8988T (cell line): ENCODE measurements at places on chromosomes 7 and 10.

GRCh38 chr10:128570319-128570995 lies 444.2 kb upstream of the MKI67 start:
- DNase-seq = no peak

DNA sequence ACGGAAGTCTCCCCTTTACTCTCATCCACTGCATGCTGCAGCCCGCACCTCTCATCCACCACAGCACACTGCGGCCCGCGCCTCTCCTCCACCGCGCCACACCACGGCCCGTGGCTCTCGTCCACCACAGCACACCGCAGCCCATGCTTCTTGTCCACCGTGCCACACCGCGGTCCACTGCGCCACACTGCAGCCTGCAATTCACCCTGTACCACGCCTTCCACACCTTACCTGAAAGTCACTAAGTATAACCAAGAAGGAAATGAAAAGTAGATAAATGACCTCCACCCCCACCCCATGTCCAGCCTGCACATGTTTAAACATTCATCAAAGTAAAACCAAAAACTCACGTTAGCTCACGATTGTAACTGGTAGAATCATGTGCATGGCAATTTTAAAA lies 176.1 kb downstream of the DIP2C start:
- no peak for DNase-seq

DNA sequence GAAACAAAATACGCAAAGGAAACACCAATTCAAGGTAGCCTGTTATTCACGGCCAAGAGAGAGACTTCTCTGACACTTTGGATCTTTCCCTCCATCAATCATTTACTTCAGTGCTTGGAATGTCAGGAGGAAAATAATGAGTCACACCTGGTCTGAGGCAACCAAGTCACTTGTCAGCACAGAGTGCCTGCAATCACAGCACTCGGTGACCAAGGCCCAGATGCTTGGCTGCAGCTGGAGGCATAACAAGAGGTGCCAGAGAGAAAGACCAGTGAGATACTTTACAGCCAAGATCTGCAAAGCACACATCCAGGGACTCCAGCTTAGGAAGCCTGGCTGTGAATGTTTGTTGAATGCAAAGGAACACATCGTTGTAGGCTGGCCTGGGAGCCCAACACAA lies 33.9 kb downstream of the ASB13 start:
- DNase-seq = no peak

DNA sequence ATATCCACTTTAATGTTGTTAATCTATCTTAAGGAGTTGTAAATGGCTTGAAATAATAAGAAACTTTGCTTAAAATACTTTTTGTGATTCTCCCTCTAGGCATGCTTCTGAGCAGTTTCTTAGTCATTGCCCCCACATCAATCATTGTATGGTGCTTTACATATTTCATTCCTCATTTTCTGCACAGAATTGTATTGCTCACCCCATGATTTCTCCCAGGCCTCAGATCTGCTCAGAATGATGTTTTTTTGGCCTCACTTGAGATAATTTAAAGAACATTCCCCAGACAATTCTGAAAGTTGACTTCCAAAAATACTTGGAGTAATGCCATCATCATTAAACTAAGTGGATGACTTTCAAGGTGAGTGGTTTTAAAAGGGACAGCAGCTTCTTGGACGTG lies 82.1 kb upstream of the PRPS1L1 start:
- DNase-seq = no peak

DNA sequence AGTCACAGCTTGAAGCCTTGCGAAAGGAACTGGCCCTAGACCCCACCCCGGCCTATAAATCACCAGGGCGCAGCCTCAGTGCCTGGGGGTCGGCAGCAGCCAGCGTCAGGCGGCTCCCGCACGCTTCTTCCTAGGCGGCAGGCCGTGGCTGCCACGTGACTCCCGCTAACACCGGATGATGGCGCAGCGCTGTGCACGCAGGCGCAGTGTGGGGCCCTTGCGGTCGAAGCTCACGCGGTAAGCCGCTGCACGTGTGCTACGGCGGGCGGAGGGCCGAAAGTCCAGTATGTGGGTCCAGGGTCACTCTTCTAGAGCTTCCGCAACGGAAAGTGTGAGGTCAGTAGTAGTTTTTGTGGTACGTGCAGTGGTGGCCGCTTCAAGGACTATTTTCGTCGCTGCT lies at the start of gene STK31:
Gene STK31 (plus strand): TSS at position 220 of the 400 bp plus-strand sequence. CDS start 67 bp downstream, at position 287.
- no peak for DNase-seq

- no peak for DNase-seq
Observed at GRCh38 chr10:131934769-131935168, 34.0 kb downstream of the PPP2R2D start.

GRCh38 chr7:4883372-4884144 lies at the start of gene RADIL:
Gene RADIL, minus strand, starts transcription at chr7:4883716. Its CDS starts 5,577 bp downstream, at chr7:4878139.
- DNase-seq = peak; percentile 99

- DNase-seq = no peak
Observed at GRCh38 chr7:104005197-104005596, 15.7 kb upstream of the RELN start.

DNA sequence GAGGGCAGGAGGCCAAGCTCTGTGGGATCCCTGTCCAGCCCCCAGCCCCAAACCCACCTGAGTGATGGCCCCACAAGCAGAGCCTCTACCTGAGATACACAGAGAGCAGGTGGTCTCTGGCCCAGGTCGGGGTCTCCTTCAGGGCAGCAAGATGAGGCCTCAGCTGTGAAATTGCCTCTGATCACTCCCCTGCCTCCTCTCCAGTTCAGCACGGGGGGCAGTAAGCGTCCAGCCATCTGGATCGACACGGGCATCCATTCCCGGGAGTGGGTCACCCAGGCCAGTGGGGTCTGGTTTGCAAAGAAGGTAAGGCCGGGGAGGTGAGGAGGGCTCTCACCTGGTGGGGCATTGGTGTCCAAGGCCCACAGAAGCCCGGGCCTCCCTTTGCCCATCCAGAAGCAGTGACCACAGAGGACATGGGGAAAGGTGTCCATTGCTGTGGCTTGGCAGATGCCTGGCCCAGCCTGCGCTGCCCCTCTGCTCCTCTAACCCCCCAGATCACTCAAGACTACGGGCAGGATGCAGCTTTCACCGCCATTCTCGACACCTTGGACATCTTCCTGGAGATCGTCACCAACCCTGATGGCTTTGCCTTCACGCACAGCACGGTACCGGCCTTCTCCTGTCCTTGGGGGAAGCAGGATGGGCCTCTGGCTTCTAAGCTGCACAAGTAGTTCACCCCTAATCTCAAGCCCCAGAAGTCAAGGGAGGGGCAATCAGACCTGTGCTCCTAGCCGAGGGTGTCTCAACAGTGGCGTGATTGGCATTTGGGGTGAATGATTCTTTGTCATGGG lies 3.1 kb downstream of the CPA1 start:
- no peak for DNase-seq

DNA sequence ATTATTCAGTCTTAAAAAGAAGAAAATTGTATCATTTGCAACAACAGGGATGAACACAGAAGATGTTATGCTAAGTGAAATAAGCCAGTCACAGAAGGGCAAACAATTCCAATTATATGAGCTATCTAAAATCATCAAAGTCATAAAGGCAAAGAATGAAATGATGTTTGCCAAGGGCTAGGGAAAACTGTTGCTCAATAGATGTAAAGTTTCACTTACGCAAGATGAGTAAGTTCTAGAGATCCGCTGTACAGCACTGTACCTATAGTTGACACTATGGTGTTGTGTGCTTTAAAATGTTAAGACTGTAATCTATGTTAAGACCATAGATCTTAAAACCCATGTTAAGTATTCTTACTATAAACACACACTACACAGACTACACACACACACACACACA lies 904.6 kb upstream of the LRRN3 start:
- DNase-seq = no peak

GRCh38 chr7:101803203-101804087 lies 14.0 kb upstream of the CUX1 start:
- DNase-seq = no peak

DNA sequence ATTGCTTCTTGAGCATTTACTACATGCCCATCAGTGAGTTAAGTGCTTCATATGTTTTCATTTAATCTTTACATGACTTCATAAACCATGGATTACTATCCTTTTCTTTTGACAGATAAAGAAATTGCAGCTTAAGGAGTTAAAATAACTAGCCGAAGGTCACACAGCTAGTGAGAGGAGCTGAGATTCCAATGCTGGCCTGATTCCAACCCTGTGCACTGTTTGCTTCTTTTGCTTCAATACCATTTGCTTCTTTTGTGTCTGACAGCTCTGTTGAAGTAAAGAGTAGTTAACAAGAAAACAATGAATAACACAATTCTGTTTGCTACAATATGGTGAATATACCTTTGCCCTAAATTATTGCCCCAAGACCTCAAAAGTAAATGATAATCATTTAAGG lies 132.4 kb downstream of the GRM3 start:
- DNase-seq = no peak

DNA sequence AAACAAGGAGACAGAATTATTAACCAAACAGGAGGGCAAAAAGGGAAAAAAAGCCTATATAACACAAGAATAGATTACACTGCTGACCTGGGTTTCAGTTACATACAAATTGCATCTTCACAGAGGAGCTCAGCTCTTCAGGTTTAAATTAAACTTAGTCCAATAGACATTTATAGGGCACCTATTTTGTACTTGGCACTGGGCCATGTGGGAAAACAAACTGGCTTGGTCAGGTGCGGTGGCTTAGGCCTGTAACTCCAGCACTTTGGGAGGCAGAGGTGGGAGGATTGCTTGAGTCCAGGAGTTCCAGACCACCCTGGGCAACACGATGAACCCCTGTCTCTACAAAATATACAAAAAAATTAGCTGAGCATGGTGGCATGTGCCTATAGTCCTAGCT lies 62.3 kb upstream of the CCDC6 start:
- DNase-seq = no peak

- DNase-seq = no peak
Observed at GRCh38 chr7:15178065-15178464, 275.5 kb upstream of the DGKB start.

DNA sequence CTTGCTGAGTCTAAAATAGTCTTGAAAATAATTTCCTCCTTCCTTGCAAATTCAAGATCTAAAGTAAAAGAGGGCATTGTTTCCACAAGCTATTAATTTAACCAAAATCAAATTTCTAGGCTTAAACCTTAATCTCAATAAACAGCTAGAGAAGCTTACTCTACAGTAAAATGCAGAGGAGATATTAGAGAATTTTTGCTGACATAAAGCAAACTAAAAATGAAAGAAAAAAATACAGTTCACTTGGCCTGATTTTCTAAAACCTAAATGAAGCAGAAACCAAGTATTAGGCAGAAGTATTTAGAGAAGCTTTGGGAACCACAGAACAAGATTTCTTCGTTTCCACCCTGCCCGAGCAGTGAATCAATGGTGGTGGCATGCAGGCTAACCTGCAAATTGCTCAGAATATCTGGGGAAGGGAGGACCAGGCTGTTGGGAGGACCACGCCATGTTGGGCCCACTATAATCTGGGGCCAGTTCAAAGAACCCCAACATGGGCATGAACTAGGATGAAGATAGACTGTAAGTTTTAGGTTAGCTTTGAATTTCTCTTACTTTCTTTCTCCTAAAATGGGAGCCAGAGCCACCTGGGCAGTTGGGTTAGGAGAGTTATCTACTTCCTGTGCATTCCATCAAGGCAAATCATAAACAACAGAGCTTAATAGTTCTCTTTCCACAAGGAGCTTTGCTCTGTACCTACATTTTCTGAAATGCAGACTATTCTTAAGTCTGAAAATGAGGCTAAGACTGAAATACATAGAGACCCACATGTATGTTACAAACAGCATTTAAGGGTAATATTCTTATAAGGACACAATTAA lies 4.1 kb downstream of the LAMB1 start:
- DNase-seq = no peak

GRCh38 chr10:29951441-29951931 lies 107.9 kb downstream of the JCAD start:
- no peak for DNase-seq

DNA sequence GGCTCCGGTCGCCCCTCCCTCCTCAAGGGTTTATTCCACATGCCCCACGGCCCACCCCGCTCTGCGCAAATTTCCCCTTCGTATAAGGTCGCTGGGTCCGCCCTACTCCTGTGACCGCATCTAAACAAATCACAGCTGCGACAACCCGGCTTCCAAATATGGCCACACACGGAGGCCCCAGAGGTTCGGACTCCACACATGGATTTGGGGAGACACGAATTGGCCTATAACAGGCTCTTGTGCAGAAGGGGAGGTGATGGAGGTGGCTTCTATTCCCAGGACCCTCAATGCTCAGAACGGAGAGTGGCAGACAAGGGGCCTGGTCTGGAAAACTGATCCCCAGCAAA lies 90.1 kb downstream of the FOXL3 start:
- no peak for DNase-seq

GRCh38 chr7:50092579-50093491 lies at the start of gene ZPBP:
Gene ZPBP, minus strand, starts transcription at chr7:50093246. Its CDS starts 52 bp downstream, at chr7:50093194.
- DNase-seq = no peak

DNA sequence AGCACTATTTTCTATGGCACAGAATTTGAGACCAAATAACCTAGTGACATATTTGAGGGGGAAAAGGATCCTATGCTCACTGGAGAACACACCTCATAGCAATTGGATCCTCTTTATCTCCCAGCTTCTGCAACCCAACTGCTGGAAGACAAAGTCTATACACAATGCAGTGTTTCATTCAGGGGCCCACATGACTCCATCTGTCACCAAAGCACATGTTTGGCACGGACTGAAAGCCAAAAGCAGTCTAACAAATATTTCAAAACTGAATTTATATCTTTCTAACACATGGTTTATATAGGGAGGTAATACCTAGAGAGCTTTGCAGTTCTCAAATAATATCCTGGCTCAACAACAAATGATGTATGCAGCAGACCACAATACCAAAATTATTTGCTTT lies 39.2 kb downstream of the ADAM12 start:
- no peak for DNase-seq

DNA sequence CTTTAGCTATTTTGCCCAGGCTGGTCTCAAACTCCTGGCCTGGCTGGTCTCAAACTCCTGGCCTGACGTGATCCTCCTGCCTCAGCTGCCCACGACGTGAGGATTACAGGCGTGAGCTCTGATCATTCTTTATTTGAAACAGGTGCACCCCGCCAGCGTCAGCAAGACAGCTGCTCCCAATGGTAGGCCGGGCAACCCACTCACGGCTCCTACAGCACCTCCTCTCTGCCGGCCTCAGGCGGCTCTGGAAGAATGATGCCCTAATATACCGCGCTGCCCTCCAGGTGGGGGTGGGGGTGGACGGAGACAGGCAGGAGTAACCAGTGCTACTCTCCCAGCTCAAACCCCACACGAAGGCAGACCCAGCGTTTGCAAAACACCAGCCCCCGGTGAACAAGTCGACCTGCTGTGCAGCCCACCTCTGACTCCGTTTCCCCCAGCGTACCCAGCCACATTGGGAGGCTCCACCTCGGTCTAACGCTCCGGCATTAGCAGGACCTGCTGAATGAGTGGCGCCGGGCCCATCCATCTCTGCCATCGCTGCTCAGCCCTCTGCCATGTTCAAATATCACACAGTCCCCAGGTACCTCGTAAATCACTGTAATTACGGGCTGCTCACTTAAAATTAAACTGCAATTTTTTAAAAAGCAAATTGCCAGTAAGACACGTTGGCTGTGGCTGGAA lies 148.6 kb downstream of the ELFN1 start:
- DNase-seq = no peak

GRCh38 chr7:151488096-151488495 lies 31.6 kb downstream of the RHEB start:
- DNase-seq = no peak
